ENCODE measurements at places on chromosomes 2 and 18.

DNA sequence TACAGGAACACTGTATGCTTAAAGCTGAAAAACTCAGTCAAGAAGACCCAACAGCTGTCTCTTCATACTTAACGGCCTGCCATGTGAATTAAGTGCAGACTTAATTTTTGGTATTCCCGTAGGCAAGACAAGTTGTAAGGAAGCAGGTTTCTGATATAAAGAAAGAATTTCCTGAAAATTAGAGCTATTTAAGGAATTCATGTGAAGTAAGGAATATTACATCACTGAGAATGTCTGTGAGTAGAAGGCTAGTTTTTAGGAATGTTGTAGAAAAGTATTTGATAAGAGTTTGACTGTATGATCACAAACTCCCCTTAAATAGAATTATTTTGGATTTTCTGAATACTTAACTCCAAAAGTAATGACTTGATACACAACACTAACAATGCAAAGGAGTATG, 51.0 kb downstream of the WDR33 start:
- no peak for DNase-seq

GRCh38 chr2:32688541-32688940, 60.7 kb downstream of the TTC27 start:
- DNase-seq: no peak

DNA sequence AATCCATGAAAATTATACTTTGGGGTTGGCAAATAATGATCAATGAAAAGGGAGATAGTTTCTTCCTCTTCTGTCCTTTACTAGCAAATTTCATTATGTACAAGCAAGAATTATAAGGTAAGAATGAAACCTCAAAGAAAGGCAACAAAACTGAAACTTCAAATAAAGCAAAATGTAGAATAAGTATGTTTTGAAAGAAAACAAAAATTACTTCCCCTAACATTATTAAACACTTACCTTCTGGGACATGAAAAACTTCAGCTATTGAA, 29.4 kb downstream of the THADA start:
- DNase-seq: no peak

DNA sequence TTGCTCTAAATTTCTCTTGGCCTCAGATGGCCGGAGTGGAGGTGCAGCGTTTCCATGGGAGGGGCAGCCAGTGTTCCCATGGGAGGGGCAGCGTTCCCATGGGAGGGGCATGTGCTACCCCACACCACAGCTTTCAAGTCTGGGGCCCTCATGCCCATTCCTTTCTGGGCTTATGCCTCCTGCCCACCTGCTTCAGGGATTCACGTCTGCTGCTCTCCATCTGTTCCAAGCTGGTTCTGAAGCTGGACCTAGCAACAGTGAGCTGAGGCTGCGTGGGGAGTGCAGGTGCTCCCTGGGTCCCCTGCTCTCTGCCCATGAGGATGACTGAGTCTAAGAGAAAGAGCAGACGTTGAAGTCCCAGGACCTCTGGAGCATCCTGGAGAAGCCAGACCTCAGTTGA, 243.1 kb upstream of the PXDN start:
- no peak for DNase-seq

GRCh38 chr2:166491461-166491860, 2.6 kb downstream of the SCN7A start:
- no peak for DNase-seq

DNA sequence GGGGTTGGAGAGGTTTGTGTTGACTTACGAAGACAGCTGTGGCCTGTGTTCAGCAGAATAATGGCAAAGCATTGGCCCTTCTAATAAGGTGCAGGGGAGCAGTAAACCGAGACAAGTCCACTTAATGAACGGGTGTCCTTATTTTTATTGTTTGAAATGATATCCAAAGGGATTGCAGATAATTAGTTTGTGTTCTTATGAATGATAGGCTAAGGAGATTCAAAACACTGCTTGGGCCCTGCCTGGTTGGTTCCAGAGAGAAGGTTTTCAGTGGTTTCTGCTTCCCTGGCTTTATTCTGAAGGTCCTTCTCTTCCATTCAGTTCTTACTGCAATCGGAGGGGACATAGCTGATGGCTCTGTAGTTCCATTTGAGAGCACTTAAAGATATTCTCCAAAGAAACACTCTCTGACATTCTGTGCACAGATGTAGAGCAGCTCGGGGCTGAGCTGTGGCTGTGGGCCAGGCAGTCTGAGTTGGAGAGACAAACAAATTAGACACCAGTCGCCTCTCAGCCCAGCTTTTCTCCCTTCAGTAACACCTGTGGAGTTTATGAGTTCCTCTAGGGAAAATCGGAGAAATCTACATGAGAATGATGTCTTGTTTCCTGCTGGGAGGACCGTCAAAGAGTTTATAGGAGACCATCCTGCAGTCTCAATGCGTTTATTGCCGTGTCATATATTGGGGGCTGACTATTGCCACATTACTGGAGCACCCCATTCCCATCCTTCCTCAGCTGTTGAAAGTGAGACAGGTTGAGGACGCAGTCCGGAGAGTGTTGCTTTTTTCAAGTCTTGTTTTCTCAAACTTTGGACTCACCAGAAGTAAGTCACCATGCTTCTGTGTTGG, 6.5 kb downstream of the GREB1 start:
- no peak for DNase-seq

DNA sequence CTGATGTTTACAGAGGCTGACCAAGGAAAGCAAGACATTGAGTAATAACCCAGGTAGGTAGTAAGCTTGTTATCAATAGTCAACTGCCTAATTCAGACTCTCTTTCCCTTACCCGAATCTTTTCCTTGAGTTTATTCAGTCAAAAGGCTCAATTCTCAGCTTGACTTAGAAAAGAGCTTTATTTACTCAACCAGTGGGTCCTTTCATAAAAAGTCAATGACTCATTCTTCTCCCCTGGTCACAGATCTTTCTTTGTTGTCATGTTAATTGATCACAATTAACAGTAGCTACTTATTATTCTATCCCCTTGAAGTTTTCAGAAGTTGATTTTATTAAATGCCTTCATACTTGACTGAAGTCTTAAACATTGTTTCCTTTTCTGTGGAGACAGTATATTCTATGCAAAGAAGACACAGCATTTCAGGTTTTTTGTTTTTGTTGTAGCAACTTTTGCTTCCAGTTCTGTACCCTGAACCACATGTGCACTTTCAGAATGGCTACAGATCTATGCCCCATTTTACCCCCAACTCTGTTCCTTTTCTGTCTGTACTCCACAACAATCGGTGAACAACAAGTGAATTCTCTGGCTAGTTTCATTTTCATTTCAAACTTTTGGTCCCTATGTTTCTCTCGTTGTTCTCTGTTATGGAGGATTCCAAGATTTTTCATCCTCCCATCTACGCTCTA, 428.3 kb downstream of the NCKAP5 start:
- no peak for DNase-seq

GRCh38 chr2:207419331-207419730, 110.4 kb upstream of the CREB1 start:
- no peak for DNase-seq

DNA sequence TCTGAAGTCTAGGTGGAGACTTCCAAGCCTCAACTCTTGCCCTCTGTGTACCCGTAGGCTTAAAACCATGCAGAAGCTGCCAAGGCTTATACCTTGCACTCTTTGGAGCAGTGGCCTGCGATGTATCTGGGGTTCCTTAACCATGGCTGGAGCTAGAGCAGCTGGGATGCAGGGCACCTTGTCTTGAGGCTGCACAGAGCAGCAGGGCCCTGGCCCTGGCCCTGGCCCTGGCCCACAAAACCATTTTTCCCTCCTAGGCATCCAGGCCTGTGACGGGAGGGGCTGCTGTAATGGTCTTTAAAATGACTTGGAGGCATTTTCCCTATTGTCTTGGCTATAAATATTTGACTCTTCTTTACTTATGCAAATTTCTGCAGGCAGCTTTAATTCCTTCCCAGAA, 19.2 kb downstream of the SERPINB4 start:
- no peak for DNase-seq

GRCh38 chr2:72821983-72822382, 3.9 kb downstream of the EXOC6B start:
- no peak for DNase-seq

GRCh38 chr2:150978053-150978452, 283.6 kb downstream of the RBM43 start:
- no peak for DNase-seq
